ENCODE measurements at places on chromosomes 11 and 22.

DNA sequence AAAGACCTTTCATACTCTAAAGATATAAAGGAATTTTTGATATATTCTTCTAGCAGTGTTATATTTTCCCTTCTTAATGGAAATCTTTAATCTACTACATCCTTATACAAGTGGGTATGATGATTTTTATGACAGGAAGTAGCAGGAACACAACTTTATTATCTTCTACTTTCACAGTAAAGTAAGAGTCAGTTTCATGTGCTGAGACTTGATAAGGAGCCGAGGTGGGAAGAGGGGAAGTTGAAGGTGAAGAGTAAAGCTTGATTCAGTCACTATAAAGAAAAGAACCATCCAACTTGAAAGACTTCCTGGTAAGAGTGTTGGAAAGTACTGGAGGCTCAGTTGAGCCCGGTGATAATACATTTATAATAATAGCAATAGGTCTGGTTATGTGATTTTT is 82.1 kb upstream of the PTH start:
- DNase-seq, result no peak

DNA sequence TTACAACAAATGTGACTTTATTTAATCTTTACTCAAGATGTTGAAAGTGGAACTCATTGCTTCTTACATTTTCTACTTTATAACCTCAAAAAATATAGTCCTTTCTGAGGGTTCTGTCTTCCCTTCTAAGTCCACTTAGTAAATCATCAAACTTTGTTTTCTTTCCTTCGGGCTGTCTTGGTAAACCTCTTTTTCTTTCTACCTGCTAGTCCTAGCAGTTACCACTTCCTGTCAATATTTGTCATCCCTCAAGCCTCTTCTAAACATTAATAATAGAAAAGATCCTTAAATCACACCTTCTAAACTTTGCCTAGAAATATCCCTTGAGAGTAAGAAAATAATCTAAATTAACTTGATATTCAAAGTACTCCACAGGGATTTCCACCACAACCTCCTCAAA is 580.4 kb downstream of the CNTN5 start:
- DNase-seq, result no peak

GRCh38 chr11:3194016-3194816 is 24.4 kb downstream of the MRGPRG start:
- no peak for DNase-seq

- DNase-seq, result no peak
Measured at GRCh38 chr22:19709063-19709769, 5.1 kb upstream of the SEPTIN5 start.

DNA sequence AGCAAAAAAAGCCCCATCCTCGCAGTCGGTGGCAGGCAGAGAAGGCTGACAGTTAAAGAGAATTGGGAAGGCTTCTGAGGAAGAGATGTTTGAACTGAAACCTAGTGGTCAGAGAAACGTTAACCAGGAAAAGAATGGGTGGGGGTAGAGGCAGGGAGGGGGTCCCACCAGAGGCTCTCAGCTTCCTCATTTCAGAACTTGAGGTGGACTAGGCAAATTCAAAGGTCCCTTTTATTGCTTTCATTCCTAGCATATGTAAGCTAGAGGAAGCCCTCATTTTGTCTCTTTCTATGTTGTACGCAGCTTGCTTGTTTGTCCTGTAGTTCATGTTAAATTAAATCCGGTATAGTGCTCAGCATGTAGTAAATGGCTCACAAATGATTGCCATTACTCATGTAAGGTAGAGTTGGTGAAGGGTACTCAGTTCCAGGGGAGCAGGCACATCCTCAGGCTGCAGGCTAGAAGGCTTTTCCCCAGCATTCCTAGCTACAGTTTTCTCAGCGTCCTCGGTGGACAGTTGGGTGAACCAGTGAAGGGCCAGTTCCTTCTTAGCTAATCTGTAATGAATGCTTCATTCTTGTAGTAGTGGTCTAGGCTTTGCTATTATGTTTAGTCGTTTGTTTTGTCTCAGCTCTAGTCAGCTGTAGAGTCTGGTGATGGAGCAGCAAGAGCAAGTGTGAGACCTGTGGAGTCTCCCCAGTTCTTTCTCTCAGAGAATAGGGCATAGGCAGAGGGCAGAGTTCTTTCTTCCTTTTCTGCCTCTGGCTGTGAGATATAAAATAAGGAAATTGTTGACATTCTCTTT is 58.6 kb downstream of the UVRAG start:
- DNase-seq, result no peak

DNA sequence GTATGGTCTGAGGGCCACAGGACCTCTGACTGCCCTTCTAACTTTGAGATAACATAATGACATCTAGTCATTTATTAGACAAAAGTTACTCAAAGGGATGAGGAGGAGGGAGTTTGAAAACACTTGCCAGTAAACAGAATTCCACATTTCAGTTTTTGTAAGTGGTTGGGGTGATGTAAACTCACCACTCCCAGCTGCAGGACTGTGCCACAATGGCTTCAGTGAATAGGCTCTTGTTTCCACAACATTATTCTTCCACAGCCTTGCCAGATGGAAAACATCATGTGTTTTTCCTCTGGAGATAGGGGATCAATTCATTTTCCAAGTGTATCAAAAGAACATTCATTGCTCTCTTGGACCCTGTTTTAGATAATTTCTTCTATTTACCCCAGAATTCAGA is 147.2 kb upstream of the BDNF start:
- no peak for DNase-seq

DNA sequence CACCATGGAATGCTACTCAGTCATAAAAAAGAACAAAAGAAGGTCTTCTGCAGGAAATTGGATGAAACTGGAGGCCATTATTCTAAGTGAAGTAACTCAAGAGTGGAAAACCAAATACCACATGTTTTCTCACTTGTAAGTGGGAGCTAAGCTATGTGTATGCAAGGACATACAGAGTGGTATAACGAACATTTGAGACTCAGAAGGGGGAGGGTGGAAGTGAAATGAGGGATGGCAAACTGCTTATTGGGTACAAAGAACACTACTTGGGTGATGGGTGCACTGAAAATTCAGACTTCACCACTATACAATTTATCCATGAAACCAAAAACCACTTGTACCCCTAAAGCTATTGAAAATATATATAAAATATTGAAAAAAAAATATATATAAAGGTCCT is 13.4 kb upstream of the CAT start:
- no peak for DNase-seq

DNA sequence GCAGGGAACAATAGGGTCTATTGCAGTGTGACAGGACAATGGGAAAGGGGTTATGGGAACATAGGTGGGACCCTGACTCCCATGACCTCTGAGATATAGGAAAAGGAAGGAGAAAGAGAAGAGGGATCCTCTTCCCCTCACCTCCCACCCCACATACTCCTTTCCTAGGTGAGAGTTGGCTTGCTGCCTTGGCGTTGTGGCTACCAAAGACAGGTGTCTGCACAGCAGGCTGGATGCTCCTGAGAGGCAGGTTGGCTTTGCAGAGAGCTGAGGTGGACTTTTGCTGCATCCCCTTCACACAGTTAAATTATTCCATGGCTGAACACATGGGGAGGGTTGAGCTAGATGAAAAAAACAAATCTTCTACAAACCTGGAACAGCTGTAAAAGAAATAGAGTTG is 80.7 kb downstream of the SYT9 start:
- DNase-seq, result no peak

DNA sequence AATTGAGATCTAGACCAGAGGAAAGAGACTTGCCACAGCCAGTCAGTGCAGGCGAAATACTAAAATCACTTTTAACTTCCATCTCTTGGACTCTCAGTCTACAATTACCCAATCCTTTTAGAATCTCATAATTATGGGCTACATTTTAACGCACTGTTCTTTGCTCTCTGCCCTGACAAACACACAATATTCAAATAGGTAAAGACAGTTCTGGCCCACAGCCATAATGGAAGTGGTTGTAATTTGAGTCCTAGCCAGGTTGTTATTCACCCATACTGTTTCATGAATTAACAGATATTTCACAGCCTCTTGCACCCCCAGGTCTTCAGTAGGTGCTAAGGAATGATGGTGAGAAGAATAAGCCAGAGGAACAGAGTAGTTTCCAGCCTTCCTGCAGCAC is 830 bp downstream of the C11orf97 start:
- no peak for DNase-seq

DNA sequence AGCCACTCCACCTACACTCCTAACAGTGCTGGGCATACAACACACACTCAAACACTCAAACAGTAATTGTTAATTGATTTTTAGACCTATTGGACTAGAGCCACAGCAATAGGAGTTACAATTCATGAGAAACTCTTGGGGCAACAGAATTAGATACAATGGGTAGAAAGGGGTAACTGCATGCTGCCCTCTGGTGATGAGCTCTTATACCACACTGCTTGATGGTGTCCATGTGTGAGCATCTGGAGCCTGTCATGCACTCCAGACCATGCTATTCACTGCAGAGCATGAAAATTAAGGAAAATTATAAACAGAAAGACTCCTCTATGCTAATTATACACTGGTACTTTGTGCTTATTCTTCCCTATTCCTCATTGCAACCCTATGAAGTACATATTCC is 975.5 kb upstream of the CCDC90B start:
- DNase-seq, result no peak

GRCh38 chr11:19872512-19873145 is 160.0 kb downstream of the NAV2 start:
- no peak for DNase-seq

All from right atrium auricular region (tissue), 2 donors.